ENCODE measurements at places on chromosomes 2 and 18. TPM values are rescaled to one million over a fixed set of nuclear protein-coding genes. Genes with fewer than 3 reads are reported as not detected.

Gene ATP8B1
- total RNA-seq: 14.3 TPM

Gene IL1B
- not detected for total RNA-seq

Gene GMPPA
- total RNA-seq: 17.2 TPM

Gene GALM
- total RNA-seq: 8.5 TPM

All from subcutaneous adipose tissue (tissue), 4 donors.